ENCODE measurements at places on chromosomes 3 and 15. TPM values are rescaled to one million over a fixed set of nuclear protein-coding genes. Genes with fewer than 3 reads are reported as not detected.

The CTXN2 gene
- not detected for total RNA-seq

The FSIP1 gene
- total RNA-seq = 0.10 TPM

The NDUFB5 gene
- total RNA-seq = 285 TPM

The MAP1A gene
- total RNA-seq = 22.5 TPM

The ROBO2 gene
- 22.1 TPM for total RNA-seq

The CSPG5 gene
- total RNA-seq = 1.4 TPM

The SH2D7 gene
- not detected for total RNA-seq

The LMAN1L gene
- not detected for total RNA-seq

The TRPM1 gene
- total RNA-seq = not detected

The AADACL2 gene
- 2.7 TPM for total RNA-seq

The FBXO40 gene
- 12.7 TPM for total RNA-seq

The PLSCR2 gene
- total RNA-seq = not detected

The ARNT2 gene
- total RNA-seq = 6.9 TPM

The GOLGA8M gene
- 0.10 TPM for total RNA-seq

GRCh38 chr3:72727726-72728125 is 120.5 kb downstream of the SHQ1 start:
- DNase-seq = no peak

GRCh38 chr3:75906555-75907112 is 121.3 kb upstream of the ZNF717 start:
- peak; percentile 69 for DNase-seq

GRCh38 chr3:155304394-155304793 is 10.9 kb upstream of the STRIT1 start:
- no peak for DNase-seq

GRCh38 chr3:190983875-190984274 is 121.4 kb upstream of the GMNC start:
- no peak for DNase-seq

GRCh38 chr15:65981837-65982626 is 112.7 kb downstream of the RAB11A start:
- peak; percentile 40 for DNase-seq

- peak; percentile 20 for DNase-seq
Observed at GRCh38 chr15:83283813-83284558, 478 bp downstream of the BNC1 start.

DNA sequence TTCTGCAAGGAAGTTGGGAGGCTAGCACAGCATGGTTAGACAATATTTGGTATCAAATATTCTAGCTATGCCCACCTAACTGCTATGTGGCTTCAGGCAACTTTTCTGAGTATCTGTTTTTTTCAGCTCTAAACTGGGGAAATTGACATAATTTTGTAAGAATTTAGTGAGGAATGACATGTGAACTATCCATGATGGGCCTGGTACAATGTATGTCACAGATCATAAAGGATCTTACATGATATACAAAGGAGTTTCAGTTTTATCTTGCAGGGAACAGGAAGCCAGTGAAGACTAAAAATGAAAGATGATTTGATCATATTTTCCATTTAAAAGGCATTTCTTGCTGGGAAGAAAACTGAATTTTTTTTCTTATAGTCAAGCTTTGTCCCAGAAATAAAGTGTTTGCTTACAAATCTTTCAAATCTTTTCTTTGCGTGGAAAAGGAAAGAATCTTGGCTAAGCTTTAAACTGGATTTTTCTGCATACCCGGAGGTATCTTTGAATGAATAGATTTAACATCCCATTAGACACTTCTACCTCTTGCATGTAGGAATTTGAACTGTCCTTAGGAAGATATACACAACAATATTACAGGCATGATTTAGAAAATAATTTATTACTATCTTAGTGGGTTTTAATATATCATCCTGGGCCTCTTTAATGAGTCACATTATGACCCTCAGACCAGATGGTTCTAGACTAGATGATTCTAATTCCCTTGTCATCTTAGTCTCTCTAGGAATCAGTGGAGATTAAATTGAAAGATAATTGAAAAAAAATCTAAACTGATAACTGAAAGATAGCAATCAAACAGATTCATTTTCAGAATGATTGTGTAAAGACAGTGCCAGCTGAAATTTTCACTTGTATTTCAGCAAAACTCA is 436.0 kb upstream of the THBS1 start:
- no peak for DNase-seq

GRCh38 chr3:107208100-107208499 is 169.1 kb upstream of the CCDC54 start:
- peak; percentile 97 for DNase-seq

GRCh38 chr3:133369068-133369440 is 30.8 kb upstream of the BFSP2 start:
- DNase-seq = no peak

- DNase-seq = peak; percentile 50
Observed at GRCh38 chr15:74787251-74788041, 5.6 kb downstream of the CSK start.

DNA sequence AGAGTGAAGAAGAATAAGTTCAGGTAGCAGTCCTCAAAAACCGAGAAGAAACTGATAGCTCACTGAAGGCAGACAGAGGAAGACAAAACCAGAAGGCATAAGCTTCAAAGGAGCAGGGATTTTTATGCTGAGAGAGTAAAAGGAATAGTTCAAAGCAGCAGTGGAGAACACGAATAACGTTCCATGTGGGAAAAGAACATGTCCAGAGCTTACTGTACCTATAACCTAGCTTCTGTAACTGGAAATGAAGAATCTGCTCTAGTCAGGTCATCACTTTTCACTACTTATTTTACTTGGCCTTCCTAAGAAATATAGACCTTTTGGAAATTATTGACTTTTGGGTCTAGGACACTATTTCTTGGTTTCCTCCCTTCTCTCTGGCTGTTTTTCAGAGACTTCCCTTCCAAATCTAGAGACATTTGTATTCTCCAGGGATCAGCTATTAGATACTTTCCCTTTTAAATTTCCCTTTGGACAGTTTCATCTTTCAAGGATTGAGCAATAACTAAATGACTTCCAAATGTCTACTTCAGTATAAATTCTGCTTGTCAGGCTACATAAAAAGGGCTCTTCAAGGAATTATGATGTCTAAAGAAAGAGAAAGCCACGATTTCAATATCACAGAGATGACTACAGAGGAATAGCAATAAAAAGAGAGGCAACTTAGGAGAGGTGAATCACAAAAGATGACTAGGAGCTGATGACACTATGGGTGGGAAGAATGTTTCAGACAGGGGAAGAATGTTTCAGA is 46.7 kb downstream of the UBE3A start:
- no peak for DNase-seq

GRCh38 chr3:65924762-65925161 is 114.0 kb downstream of the MAGI1 start:
- no peak for DNase-seq

DNA sequence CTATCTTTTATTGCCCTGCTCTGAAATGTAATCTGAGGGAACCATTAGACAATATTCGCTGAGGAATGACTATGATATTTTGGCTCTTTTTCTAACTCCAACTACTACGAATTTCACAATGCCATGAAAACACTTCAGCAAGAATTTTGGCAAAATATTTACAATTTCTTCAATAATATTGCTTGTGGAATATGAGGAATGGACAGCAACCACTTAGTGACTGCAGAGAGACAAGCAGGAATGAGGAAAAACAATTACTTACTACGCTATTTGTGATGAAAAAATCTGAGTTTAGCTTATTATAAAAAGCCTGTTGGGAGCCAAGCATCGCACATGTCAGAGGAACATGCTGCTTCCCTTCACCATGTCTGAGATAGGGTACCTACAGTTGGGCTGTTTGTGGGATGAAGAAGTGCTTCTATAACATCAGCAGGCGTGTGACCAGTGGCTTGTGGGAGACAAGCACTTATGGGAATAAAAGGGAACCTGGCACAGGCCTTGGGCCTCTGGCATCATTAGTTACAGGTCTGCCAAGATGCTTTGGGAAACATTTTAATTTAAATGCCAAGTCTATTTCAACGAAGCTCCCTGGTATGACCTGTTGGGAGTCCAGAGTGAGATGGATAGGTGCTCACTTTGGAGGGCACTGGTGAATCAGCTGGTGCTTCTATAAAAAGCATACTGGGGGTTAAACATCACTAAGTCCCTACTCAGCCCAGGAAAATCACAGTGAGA is 2.7 kb upstream of the PLCL2 start:
- DNase-seq = no peak

- DNase-seq = peak; percentile 72
Observed at GRCh38 chr3:151918253-151919029, 45.0 kb downstream of the SUCNR1 start.

GRCh38 chr3:98901119-98901391 is 440 bp downstream of the DCBLD2 start:
- peak; percentile 67 for DNase-seq

- DNase-seq = no peak
Observed at GRCh38 chr3:184383033-184383740, 3.3 kb downstream of the CHRD start.

DNA sequence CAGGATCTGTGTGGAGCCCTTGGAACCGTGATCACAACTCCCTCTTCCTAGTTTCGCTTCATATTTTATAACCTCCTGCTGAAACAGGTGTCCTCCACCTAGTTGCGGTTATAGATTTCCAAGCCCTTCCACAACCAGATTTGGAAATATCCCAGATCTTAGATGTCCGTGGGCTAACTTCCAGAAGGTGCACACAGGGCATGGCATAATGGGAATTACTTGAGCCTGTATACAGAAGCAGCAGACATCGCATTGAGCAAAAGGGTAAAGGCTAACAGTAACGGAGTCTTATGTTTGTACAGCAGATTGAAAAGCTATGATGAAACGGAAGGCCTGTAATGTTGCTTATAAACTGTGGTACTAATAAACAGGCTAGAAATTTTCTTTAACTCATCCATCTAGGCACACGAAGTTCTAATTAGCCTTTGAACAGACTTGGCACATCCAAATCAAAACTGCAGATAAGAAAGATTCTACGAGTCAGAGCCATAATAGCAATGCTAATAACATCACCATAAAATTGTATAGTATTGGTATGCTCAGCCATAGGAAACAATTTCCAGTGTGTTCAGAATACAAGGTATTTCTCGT is 1.2 kb upstream of the USF3 start:
- peak; percentile 40 for DNase-seq

DNA sequence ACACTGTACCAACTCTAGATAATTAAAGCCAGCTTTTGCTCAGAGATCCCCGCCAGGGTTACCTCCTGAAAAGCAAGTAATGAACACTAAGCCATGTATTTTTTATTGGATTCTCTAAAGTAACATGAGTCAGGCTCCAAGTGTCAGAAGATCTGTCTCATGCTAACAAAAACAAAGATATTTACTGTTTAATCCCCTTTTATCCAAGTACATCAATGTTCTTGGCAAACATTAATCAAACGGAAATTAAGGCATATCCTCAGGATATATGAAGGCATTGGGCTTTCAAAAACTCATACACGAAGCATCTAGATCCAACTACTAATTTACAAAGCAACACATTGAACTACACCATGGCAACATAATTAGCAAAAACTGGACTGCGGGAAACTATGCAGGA is 37.2 kb downstream of the MYO5A start:
- no peak for DNase-seq

DNA sequence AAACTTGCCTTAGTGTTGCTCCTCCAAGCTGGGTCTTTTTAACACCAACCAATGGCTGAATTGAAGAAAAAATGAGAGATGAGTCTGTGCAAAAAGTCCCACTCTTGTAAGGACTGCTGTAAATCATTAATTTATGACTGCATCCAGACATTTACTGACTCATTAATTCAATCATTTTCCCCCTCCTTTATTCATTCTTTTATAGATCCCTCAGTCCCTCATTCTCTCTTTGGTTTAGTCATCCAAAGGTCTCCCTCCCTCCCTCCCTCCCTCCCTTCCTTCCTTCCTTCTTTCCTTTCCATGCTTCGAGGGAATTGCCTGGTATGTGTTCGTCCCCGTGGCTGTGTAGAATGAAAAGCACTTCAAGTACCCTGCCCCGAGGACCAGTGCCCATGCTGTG is 35.3 kb upstream of the MRPS22 start:
- no peak for DNase-seq

DNA sequence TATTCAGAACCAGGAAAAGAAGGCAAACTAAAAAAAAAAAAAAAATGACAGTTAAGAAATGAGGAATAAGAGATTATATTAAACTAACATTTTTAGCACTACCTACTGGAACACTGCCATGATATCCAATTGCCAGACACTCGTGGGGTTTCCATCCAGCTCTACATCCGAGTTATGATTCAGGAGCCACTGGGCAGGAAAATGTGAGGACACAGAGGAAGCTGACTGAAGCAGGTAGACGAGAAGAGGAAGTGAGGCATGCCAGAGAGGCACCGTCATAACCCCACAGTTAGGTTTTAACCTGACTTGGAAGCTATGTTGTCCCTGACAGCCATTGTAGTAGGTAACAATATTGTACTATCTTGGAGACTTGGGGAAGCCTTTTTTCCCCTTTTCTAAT is 495.0 kb downstream of the NLGN1 start:
- DNase-seq = no peak

DNA sequence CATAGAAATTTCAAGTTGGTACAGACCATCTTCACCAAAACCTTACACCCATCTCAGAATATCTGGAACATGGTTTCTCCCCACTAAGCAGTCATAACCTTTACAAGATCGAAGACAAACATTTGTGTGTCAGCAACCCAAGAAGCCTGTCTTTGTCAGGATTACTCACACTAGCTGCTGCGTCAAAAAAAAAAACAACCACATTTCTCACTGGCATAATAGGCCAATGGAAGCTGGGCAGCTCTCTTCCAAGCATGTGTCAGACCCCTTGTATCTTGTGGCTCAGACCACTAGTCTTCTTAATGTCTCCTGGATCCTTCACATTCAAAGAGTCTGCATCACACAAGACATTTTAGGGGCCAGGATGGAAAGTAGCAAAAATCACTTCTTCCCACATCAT is 266.9 kb upstream of the IGF1R start:
- DNase-seq = no peak

DNA sequence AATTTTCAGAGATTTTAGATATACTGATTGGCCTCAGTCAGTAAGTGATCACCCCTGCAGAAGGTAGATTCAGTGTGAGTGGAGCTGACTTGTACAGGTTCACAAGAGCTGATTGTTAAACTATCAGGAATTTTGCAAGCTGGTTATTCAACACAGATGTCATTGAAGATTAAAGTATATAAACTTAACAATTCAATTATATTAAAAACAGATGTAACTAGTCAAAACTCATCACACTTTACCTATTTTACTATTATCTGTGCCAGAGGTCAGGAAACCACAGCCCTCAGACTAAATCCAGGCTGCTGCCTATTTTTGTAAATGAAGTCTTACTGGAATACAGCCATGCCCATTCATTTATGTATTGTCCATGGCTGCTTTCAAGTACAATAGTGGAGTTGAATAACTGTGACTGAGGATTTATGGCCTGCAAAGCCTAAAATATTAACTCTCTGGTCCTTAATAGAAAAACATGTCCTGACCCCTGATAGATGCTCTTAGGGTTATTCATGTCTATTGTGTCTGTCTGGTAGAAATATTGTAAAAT is 429.3 kb upstream of the PDZRN3 start:
- no peak for DNase-seq

All from tongue (tissue), 3 donors.